ENCODE measurements at places on chromosomes 7 and 10. TPM values are rescaled to one million over a fixed set of nuclear protein-coding genes. Genes with fewer than 3 reads are reported as not detected.

IKZF1 gene
- 537 TPM for total RNA-seq

DNMBP gene
- total RNA-seq, result 2.2 TPM

C7orf33 gene
- not detected for total RNA-seq

DRGX gene
- total RNA-seq, result not detected

ANKRD61 gene
- total RNA-seq, result 0.49 TPM

DLX5 gene
- not detected for total RNA-seq

SBDS gene
- total RNA-seq, result 41.6 TPM

PROSER2 gene
- not detected for total RNA-seq

PPIF gene
- total RNA-seq, result 172 TPM
